ENCODE measurements at places on chromosomes 12 and 14. TPM values are rescaled to one million over a fixed set of nuclear protein-coding genes. Genes with fewer than 3 reads are reported as not detected.

The MDP1 gene
- total RNA-seq = 18.0 TPM

The SDR9C7 gene
- total RNA-seq = not detected

The C12orf54 gene
- not detected for total RNA-seq

The RHEBL1 gene
- total RNA-seq = 0.56 TPM

The SYCP3 gene
- total RNA-seq = 0.85 TPM

The C12orf50 gene
- not detected for total RNA-seq

Data from regular cardiac myocyte (primary cell).